ENCODE measurements at places on chromosomes 6 and 20.

GRCh38 chr6:49909563-49909962, 43.2 kb upstream of the CRISP1 start:
- no peak overlapping the region for H3K27ac ChIP-seq
- H3K36me3 ChIP-seq, result no peaks in the 10 kb centered on the region
- H3K4me3 ChIP-seq, result no peak overlapping the region

DNA sequence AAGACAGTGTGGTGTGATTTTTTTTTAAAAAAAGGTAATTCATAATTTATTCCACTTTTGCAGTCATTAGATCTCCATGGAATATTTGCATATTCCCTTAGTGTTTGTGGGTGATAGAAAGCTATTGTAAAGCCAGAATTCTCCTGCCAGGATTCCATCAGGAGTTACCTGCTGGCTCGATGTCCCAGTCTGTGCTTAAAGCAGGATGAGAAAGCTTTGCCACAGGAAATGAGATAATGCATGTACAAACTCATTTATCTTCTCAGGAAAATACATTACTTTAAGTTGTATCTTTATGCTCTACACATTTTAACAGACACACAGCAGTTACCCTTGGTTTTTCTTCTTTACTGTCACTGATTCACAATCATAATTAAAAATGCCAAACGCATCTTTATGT, 553.0 kb downstream of the CD109 start:
- no peaks in the 10 kb centered on the region for H3K27me3 ChIP-seq
- DNase-seq, result no peak
- no peak overlapping the region for H3K4me3 ChIP-seq

DNA sequence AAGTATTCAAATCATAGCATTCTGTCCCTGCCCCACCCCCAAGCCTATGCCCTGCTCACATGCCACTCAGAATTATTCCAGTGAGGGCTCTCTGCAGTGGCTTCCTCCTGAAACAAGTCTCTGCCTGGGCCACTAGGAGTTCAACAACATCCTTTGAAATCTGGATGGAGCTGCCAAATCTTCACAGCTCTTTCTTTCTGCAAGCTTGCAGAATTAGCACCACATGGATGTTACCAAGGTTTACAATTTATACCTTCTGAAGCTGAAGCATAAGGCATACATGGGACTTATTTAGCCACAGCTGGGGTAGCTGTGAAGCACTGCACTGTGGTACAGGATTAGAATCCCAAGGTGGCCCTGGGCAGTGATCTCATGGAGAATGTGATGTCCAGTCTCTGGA, 577.5 kb downstream of the CD109 start:
- no peak overlapping the region for H3K27ac ChIP-seq
- H3K36me3 ChIP-seq, result no peaks in the 10 kb centered on the region
- H3K27me3 ChIP-seq, result no peaks in the 10 kb centered on the region
- no peak for DNase-seq

DNA sequence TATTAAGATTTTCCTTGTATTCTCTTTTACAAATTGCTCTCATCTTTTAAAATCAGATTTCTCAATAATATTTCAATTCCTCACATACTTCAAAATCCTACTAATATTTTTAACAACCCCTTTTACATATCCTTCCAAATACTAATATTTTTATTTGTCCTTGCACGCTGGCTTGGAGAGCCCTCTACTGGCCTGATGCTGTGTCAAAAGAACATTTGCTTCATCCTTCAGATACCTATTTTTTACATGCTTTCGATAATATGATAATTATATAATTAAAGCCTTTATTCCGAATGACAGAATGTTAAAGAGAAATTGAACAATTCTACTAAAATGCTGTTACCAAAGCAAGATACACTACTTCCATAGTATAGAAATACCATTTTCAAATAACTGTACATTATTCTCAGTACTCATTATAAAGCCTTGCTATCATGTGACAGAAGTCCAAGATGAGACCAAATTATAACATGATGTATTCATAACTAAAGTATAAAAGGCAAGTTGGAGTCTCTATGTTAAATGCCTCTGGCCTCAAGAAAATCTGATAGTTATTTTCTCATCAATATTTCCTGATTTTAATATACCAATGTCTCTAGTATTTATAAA, 39.0 kb upstream of the PLN start:
- no peak overlapping the region for H3K4me3 ChIP-seq
- no peaks in the 10 kb centered on the region for H3K27me3 ChIP-seq
- no peaks in the 10 kb centered on the region for H3K4me1 ChIP-seq
- no peak overlapping the region for H3K27ac ChIP-seq

GRCh38 chr6:153043719-153044118, 41.2 kb upstream of the MTRF1L start:
- H3K27ac ChIP-seq, result no peak overlapping the region
- no peak overlapping the region for H3K4me3 ChIP-seq
- H3K36me3 ChIP-seq, result peaks cover 4% of the 10 kb centered on the region
- H3K27me3 ChIP-seq, result no peaks in the 10 kb centered on the region
- H3K4me1 ChIP-seq, result no peaks in the 10 kb centered on the region

GRCh38 chr6:107124934-107125348, 9.6 kb upstream of the BEND3 start:
- no peaks in the 10 kb centered on the region for H3K36me3 ChIP-seq
- peak overlapping the region; percentile 23 for H3K27ac ChIP-seq
- H3K27me3 ChIP-seq, result no peaks in the 10 kb centered on the region

DNA sequence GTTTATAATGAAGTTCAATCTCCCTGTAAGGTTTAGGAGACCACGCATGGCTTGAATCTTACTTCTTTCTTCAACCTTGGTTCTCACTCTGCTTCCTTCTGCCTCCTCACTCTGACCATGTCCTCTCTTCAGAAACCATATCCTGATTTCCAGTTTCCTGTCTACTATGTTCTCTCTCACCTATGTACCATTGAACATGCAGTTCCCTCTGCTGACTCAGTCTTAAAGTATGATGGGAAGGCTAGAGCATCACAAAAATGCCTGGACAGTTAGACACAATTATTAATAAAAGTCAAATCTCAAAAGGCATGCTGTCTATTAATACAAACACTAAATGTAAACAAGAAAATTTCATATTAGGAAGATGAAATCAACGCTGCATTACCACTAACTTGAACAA, 151.6 kb downstream of the PRKN start:
- H3K27ac ChIP-seq, result no peak overlapping the region
- no peaks in the 10 kb centered on the region for H3K36me3 ChIP-seq
- no peaks in the 10 kb centered on the region for H3K27me3 ChIP-seq
- H3K4me3 ChIP-seq, result no peak overlapping the region
- DNase-seq, result no peak

GRCh38 chr20:36862857-36863668, 12.9 kb upstream of the TLDC2 start:
- peaks cover 22% of the 10 kb centered on the region for H3K4me1 ChIP-seq
- peak overlapping the region; percentile 73 for H3K4me3 ChIP-seq
- H3K36me3 ChIP-seq, result no peaks in the 10 kb centered on the region
- peak; percentile 43 for DNase-seq
- peaks cover 25% of the 10 kb centered on the region for H3K27me3 ChIP-seq
